ENCODE measurements at places on chromosomes 2 and 18.

DNA sequence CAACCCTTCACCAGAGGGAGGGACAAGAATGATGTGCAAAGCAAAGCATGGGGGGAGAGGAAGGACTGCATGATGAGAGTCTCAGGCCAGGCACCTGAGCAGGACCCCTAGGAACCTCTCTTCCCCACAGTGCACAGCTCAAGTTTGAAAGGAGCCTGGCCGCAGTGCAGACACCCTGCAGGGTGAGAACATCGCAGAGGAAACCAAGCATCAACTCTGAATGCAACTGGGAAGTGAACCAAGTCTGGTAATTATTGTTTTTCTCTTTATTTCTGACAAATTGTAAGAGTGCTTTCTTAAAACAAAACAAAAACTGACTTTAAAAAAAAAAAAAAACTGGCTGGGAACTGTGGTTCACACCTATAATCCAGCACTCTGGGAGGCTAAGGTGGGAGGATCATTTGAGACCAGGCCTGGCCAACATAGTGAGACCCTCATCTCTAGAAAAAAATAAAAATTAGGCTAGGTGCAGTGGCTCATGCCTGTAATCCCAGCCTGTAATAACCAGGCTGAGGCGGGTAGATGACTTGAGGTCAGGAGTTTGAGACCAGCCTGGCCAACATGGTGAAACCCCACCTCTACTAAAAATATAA lies 15.3 kb downstream of the NPC1 start:
- DNase-seq = no peak

DNA sequence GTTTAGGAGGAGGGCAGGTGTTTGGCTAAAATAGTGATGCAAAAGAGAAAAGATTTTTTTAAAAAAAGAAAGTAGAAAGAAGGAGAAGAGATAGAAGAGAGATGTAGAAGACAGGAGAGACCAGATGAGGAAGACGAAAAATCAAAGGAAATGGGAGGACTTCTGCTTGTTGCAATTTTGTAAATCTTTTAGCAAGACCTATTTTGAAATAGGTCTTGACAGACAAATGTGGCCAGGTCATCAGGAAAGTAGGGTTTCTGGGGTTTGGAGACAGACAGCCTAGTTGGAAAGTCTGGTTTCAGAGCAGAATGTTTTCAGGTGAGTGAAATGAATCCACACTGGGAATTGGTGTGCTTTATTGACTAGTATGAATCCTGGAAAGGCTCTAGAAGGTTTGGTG lies 104.5 kb upstream of the CAVIN2 start:
- DNase-seq = no peak

GRCh38 chr2:73939419-73939818 lies 12.7 kb downstream of the DGUOK start:
- peak; percentile 13 for DNase-seq

- DNase-seq = no peak
Observed at GRCh38 chr2:152098496-152099366, at the start of gene CACNB4. CACNB4 (minus strand) TSS chr2:152099044.

DNA sequence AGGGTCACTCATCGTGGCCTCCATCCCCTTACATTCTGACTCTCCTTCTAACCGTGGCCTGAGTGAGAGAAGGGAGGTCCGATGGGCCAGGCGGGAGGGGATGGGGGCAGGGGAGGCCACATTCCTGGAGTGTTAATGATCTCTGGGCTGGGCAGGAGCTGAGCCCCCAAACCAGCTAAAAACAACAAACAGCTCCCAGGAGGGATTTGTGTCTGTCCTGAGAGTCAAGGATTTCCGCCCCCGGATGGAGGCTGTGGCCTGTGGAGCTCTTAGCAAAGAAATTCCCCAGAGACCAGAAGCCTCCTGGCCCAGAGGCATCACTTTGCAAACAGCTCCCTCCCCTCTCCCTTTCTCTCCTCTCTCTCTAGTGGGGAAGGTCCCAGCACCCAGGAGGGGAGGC lies 23.5 kb downstream of the EMX1 start:
- DNase-seq = no peak

- no peak for DNase-seq
Observed at GRCh38 chr2:144479659-144480058, 40.3 kb downstream of the ZEB2 start.

DNA sequence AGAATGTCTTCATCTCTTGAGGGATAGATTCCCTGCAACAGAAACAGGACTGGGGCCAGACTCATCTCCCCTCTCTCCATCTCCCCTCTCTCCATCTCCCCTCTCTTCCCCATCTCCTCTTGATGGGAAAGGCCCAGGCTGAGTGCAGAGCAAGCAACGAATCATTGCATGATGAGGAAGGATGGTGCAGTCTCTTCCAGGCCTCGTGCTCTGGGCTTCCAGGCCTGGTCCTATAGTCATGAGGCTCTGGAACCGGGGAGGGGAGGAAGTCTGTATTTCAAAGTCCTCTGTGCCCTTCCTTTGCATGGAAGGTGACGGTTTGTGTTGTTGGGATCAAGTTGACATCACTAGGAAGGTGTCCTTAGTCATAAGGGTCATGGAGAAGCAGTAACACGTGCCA lies 115.6 kb upstream of the NEDD4L start:
- DNase-seq = no peak

DNA sequence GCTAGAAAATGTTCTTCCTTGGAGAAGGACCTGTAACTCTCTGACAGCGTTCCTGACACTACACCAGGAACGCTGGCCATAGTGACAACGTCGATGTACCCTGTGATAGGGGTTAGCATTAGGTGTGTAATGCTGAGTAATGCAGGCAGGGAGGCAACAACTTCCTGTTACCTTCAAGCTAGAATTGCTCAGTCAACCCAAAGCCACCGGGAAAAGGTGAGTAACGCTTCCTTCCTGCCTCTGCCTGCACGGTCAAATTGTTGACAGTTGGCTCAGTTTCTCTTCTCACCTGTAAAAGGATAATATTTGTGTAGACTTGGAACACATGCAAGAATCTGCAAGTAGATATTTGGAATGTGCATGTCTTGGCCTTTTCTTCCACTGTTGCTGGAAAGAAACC lies 12.7 kb downstream of the FAM110C start:
- DNase-seq = peak; percentile 36

- DNase-seq = no peak
Observed at GRCh38 chr2:171146633-171147032, 14.1 kb downstream of the TLK1 start.

GRCh38 chr18:3434685-3435084 lies 15.3 kb upstream of the TGIF1 start:
- DNase-seq = no peak
